Gastrocnemius medialis (tissue), 4 donors: ENCODE measurements at places on chromosomes 4 and X. TPM values are rescaled to one million over a fixed set of nuclear protein-coding genes. Genes with fewer than 3 reads are reported as not detected.

DNA sequence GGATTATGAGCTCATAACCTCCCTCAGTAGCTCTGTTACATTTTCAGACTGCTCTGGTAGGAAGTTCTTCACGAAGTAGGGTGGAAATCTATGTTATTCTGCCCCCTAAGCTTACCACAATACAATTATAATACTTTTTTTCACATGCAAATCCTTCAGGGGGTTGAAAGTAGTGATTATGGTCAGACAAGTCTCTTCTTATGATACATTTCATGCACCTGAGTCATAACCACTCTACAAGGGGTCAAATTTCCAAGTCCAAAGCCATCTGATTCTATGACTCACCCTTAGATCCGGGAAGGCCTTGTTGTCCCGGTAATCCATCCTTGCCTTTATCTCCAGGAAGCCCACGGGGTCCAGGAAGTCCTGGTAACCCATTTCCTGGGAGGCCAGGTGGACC lies 95.2 kb downstream of the ATG4A start:
- no peak for DNase-seq

- no peak for DNase-seq
These were observed 223.7 kb downstream of the COL25A1 start for GRCh38 chr4:109078724-109079123.

GRCh38 chr4:107888237-107888636 lies 43.1 kb upstream of the CYP2U1 start:
- DNase-seq = no peak

DNA sequence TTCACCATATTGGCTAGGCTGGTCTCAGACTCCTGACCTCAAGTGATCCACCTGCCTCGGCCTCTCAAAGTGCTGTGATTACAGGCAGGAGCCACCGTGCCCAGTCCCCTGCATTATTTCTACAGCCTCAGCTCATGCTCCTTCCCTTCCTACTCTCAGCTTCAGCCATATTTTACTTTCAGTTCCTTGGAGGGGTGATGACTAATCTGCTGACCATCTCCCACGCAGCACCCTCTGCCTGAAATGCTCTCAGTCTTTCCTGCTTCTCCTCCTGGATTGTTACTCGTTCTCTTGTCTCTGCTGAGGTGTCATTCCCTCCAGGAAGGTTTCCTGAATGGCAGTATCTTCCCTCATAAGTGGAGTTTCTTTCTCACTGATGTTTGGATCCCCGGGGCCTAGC lies 63.3 kb downstream of the MOSPD2 start:
- DNase-seq = no peak

DNA sequence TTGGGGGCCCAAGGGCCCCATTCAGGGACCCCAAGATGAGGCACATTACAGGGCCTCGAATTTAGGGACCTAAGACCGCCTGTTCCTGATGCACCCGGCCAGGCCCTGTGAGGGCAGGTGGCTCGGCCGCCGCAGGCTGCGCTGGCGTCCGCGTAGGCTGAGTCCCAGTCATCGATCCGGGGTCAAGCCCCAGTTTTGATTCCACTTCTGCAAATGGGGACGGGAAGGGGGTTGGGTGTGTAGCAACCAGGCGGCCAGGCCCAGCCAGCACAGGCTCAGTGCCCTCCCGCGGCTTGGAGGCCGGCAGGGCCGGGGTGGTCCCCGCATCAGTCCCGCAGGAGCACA lies 327 bp downstream of the PNPLA4 start:
- DNase-seq = no peak

GRCh38 chr4:78938868-78939666 lies at the start of gene PAQR3:
PAQR3 (minus strand) TSS chr4:78939438; CDS start chr4:78939224, 214 bp downstream.
- DNase-seq = peak; percentile 60

- no peak for DNase-seq
These were observed 79.8 kb downstream of the NSUN7 start for GRCh38 chr4:40829586-40829985.

DNA sequence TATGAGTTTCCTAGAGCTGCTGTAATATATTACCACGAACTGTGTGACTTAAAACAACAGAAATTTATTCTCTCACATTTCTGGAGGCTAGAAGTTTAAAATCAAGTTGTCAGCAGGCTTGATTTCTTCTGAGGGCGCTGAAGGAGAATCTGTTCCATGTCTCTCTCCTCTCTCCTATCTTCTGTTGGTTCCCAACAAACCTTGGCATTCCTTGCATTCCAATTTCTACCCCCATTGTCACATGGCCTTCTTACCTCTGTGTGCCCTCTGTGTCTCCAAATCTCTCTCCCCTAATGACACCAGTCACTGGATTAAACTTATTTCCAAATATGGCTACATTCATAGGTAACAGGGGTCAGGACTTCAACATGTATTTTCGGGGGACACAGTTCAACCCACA lies 672.7 kb downstream of the RPA4 start:
- DNase-seq = no peak

DNA sequence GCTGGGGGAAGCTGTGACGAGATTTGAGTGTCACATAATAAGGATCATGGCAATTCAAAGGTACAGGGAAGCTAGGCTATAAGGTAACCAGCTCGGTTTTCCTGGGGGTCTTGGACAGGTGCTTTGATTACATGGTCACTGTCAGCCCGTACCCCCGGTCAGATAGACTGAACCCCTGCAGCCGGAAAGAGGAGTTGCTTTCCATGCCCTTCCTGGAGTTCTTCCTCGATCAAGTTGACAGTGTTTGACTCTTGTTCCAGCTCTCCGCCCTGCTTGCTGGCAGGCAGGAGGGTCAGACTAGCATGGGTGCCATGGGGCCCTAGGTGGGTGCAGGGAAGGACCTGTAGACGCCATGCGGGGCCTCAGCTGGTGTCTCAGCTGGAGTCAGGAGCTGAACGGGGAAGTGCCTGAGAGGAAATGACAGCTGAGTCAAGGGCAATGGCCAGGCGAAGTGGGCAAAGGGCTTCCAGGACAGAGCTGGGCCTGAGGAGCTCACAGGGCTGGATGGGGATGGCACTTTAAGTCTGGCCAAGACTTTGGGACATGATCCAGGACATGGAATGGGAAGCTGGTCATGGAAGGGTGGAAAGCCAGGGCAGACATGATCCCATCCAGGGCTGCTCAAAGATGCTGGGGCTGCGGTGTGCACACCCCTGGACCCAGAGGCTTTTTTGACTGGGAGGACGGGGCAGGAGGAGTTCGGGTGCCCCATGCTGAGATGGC lies 1.6 kb downstream of the TMEM187 start:
- no peak for DNase-seq

GRCh38 chr4:26356081-26356501 lies 35.3 kb downstream of the RBPJ start:
- DNase-seq = no peak

GRCh38 chrX:140249088-140249487 lies 255.8 kb downstream of the SOX3 start:
- DNase-seq = no peak

- DNase-seq = peak; percentile 27
These were observed 21.0 kb upstream of the ANXA5 start for GRCh38 chr4:121717680-121718237.

- no peak for DNase-seq
These were observed 33.4 kb upstream of the PHKA2 start for GRCh38 chrX:19017271-19017670.

DNA sequence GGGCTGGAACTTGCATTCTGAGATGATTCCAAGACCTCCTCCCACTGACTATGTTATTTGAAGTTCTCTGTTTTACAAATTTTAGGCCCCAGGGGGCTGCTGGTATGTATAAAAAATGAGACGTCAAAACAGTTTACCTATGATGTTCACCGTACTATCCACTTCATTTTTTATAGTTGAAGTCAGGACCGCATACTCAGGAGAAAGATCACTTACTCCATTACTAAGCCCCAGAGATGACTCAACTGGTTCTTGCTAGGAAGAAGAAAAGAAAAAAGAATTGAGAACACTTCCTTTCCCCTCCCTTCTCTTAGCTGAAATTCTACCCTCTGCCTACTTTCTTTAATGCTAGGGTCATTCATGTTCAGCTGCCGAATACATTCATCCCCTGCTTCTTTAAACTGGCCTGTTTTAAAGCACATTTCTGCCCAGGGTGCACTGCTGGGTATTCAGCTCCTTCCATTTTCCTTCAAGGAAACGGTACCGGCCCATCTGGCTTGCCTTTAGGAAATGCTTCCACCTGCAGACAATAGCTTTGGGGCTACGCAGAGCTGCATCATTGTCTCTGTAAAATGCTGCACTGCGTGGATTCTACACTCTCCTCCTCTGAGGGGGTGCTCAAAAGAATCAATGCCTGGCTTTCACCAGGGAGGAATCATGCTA lies 66.2 kb downstream of the IRF2 start:
- DNase-seq = no peak

DNA sequence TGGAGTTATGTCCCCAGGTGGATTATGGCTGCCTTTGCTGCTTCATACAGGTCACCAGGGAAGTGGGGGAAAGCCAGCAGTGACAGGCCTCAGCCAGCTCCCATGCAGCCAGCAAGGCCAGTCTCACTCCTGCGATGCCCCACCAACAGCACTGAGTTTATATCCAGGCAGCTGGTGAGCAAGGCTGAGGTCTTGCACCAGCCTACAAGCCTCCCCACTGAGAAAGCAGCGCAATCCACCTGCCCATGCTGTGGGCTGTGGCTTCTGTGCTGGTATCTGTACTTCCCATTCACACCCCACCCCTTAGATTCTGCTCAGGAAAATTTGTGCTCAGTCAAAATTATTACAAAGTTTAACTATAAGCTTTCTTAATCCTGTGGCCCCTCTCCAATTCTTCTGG lies 153.5 kb downstream of the HHIP start:
- no peak for DNase-seq

GRCh38 chr4:176139518-176139917 lies 55.9 kb downstream of the SPATA4 start:
- DNase-seq = no peak

DNA sequence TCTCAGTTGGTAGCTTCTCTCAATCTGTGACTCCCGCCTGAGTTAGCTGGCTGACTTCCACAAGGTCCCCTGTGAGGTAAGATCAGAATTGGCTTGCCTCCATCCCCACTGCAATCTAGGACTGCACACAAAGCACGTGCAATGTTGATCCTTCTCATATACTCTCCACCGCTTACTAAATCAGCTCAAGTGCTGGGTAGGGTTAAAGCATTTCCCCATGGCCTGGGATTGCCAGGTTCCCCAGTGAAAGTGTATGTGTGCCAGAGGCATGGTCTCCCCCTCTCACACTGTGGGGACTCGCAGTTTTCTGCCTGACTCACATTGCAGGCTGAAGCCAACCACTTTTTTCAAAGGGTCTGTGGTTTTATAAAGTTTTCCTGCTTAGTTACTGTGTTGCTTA lies 886.9 kb downstream of the FAM133A start:
- DNase-seq = no peak

GRCh38 chrX:75181721-75182120 lies 25.6 kb upstream of the ABCB7 start:
- no peak for DNase-seq

DNA sequence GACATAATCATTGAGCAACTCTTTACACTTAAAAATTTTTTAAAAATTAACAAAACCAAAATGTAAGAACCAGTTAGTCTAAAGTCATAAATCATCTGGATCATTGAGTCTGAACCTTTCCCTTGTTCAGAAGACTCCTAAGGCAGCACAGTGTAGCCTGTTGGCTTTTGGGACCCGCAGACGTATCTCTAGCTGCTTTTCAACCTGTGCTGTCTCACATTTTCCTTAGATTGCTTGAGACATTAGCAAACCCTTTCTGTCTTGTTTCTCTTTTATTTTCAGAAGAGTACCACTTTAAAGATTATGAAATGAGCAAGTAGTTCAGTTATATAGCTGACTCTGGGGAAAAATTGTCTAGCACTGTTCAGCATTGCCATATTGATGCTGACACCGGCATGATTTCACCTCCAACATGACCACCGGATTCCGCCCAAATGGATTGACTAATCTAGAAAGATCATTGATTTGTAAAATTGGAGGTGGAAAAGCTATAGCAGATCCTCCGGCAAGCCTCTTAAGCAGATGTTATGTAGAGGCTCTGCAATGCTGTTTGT lies 8.9 kb downstream of the TCEANC start:
- no peak for DNase-seq

- DNase-seq = no peak
These were observed 49.6 kb downstream of the GRIA2 start for GRCh38 chr4:157270108-157270507.

- DNase-seq = no peak
These were observed 17.1 kb downstream of the L1CAM start for GRCh38 chrX:153868576-153869472.

DNA sequence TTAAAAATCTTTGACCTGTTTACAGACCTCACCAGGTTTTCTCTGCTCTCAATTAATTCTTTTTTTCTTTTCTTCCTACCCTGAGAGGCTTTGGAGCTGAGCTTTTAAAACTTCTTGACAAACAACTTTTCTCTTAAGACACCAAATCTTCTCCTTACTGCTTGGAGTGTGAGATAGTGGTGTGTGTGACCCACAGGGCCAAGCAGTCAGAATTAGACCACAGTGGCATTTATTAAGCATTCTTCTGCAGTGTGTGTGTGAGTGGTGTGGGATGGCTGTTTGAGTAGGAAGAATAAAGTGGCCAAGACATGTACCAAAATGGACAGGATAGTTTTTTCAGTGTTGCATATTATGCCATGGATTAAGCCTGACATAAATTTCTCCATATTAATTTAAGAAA lies 665.1 kb downstream of the RAPGEF2 start:
- DNase-seq = no peak

- DNase-seq = no peak
These were observed 68.0 kb downstream of the ATP8A1 start for GRCh38 chr4:42588909-42589308.

GRCh38 chr4:53676402-53676871 lies 85.2 kb upstream of the LNX1 start:
- no peak for DNase-seq

CLDN34 gene
- total RNA-seq = not detected

TMSB15A gene
- total RNA-seq = not detected

SLC49A3 gene
- 1.3 TPM for total RNA-seq

SHROOM2 gene
- 0.29 TPM for total RNA-seq

FABP2 gene
- not detected for total RNA-seq

CITED1 gene
- not detected for total RNA-seq

USP38 gene
- total RNA-seq = 95.0 TPM

MXRA5 gene
- not detected for total RNA-seq

NUDT9 gene
- total RNA-seq = 13.4 TPM

PLAC1 gene
- total RNA-seq = not detected

SLC7A11 gene
- not detected for total RNA-seq

UGT2B17 gene
- not detected for total RNA-seq

PCDH18 gene
- total RNA-seq = 2.3 TPM

VSIG1 gene
- not detected for total RNA-seq
